ENCODE measurements at places on chromosomes 16 and 17.

- DNase-seq, result no peak
These were observed 224.6 kb upstream of the N4BP1 start for GRCh38 chr16:48834576-48834975.

GRCh38 chr17:1733759-1734158 is 8.9 kb upstream of the SERPINF2 start:
- no peak for DNase-seq

GRCh38 chr17:27438348-27438998 is 17.8 kb upstream of the KSR1 start:
- no peak for DNase-seq

GRCh38 chr17:14261406-14261805 is 24.7 kb upstream of the CDRT15 start:
- DNase-seq, result no peak

DNA sequence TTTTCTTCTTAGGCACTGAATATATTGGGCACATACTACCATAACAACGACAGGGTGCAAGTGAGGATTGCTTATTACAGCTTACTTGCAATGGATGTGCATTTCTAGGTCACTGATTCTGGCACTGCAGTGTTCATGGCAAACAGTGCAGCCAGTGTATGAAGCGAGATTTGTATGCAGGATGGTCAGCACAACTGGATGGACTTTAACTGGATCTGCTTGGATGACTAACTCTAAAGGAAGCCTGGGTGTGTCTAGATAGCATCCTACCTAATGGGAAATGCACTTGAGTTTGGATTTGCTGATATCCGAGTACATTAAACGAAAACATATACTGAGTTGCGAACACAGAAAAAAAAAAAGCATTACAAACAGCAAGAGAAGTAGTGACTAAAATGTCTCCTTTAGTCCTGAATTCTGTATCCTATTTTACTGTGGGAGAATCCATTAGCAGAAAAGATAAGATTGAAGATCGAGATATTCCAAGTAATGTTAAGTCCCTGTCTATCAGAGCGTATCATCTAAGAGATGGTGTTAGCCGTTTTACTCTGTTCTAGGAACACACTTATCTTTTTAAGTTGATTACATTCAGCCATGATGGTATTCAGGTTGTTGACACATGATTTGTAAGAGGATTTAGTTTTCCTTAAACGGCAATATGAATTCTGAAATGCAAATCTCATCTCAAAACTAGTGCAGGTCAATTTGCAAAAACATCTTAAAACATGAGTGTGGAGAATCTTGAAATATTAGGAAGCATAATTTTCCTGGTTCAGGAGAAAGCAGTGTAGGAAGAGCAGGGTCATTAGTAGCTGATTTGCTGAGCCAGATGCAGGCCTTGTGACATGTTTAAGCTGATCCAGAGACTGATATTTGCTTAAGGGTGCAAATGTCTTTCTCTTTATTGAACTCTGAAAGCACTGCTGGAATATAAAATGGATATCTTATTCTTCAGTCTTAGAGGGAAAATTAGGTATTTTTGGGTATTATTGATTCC is 142.6 kb upstream of the CPHXL start:
- DNase-seq, result no peak

DNA sequence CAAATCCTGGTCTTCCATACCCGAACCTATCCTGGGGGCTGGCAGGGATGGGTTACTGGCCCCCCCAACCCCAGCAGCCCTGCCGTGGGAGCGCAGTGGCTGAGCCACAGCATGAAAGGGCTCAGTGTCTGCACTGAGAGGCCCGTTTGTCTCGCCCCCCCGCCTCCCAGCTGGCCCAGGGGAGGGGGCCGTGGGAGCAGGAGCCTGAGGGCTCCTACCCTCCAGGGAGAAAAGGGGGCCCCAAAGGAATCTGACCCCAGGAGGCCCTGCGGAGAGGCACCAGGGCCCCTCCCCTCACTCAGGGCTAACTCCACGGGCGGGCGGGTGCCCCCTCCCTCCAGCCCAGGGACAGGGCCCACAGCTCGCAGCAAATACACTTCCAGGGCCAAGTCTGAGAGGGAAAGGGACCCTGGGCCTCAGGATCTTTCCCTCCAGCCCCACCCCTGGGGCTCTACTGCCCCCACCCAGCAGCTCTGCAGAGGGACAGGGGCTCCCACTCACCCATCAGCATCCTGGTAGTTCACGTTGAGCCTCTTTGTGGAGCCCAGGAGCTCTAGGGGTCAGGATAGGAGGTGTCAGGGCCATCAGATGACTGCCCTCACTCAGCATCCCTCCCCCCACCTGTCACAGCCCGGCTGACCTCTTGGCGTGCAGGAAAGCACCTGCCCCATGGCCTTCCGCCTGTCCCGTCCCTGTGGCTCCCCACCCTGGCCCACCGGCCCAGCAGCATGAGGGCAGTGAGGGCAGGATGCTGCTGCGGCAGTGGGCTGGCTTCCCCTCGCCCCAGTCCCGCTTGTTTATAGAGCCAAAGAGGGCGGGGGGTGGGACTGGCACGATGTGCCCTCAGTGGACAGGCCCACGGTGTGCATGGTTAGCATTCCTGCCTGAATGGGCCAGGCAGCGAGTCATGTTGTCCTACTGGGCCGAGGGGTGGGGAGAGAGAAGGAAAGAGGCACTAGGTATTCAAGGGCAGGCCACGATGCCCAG is 7.3 kb downstream of the CASKIN2 start:
- DNase-seq, result no peak
